ENCODE measurements at places on chromosomes 13 and 19. TPM values are rescaled to one million over a fixed set of nuclear protein-coding genes. Genes with fewer than 3 reads are reported as not detected.

DNA sequence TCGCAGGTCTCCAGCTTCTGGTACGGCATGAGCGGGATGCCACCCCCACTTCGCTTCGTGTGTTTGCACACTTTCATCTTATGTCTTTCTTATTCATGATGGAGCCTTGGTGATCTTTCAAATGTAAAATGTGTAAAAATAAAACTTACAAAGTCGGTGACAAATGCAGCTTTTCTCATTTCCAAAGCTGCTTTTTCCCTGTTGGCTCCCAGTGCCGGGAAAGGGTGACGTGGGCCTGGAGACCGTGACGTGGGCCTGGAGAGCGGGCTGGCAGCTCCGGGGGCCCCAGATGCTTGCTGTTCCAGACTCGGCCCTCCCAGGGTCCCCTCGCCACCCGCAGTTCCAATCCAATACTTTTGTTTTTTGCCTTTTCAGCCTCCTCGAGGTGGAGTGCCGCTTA, 101.4 kb downstream of the KDM4B start:
- peaks cover 5% of the 10 kb centered on the region for H3K36me3 ChIP-seq
- H3K27ac ChIP-seq, result no peak overlapping the region
- no peak for DNase-seq
- H3K4me1 ChIP-seq, result peaks cover 52% of the 10 kb centered on the region

DNA sequence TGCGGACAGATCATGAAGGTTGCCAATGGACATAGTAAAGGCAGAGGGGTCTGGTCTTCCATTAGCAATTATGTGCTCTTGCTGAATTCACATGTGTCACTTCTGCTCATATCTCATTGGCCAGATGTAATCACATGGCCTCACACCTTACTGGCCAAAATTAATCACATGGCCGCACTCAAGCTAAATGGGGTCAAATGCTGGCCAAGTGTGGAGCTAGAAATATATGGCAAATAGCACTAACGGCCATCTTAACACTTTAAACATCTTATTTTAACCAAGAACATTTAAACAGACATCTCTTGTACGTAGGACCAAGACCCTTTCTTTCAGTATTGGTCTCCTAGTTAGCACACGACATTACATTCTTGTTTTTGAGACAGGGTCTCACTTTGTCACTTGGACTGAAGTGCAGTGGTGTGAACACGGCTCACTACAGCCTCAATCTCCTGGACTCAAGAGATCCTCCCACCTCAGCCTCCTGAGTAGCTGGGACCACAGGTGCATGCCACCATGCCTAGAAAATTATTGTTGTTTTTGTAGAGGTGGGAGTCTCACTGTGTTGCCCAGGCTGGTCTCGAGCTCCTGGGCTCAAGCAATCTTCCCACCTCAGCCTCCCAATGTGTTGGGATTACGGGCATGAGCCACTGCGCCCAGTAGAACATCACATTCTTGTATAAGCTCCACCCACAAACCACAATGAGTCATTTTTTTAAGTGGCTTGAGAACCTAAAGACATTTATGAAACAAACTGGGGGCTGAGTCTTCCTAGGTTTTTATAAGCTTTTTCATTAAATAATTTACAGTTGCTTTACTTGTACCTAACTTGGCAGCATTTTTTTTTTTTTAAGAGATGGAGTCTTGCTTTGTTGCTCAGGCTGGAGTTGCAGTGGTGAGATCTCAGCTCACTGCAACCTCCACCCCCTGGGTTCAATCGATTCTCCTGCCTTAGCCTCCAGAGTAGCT, 2.9 kb upstream of the PTOV1 start:
- peaks cover 36% of the 10 kb centered on the region for H3K4me1 ChIP-seq
- H3K27ac ChIP-seq, result no peak overlapping the region
- no peak overlapping the region for H3K4me3 ChIP-seq

DNA sequence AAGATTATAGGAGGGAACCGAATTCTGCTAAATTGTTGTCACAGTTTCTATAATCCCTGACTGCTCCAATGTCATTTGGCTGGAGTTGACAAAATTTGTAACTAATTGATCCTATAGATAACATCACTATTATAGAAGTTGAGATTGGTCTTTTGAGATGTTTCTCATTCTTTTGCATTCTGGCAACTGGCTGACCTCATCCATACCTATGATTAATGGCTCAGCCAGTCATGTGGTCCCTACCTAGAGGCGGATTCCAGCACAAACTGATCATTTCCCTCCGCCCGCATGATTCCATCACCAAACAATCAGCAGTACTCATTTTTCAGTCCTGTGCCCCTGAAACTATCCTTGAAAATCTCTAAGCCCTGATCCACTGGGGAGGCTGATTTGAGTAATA, 4.2 kb downstream of the PSG2 start:
- H3K27me3 ChIP-seq, result no peaks in the 10 kb centered on the region
- H3K4me1 ChIP-seq, result no peaks in the 10 kb centered on the region
- no peak overlapping the region for H3K4me3 ChIP-seq
- DNase-seq, result no peak
- no peaks in the 10 kb centered on the region for H3K36me3 ChIP-seq

Gene JSRP1
- 0.82 TPM for total RNA-seq

Gene AP1M2
- not detected for total RNA-seq

- DNase-seq, result no peak
- H3K27ac ChIP-seq, result no peak overlapping the region
- H3K36me3 ChIP-seq, result no peaks in the 10 kb centered on the region
- no peaks in the 10 kb centered on the region for H3K4me1 ChIP-seq
These were observed 100.9 kb downstream of the NDFIP2 start for GRCh38 chr13:79581870-79582315.

Gene COL4A2
- total RNA-seq, result not detected

GRCh38 chr19:10144361-10144760, 24.7 kb upstream of the EIF3G start:
- H3K4me1 ChIP-seq, result peaks cover 35% of the 10 kb centered on the region
- H3K4me3 ChIP-seq, result no peak overlapping the region
- H3K27me3 ChIP-seq, result no peaks in the 10 kb centered on the region
- H3K27ac ChIP-seq, result no peak overlapping the region
- H3K36me3 ChIP-seq, result peaks cover 78% of the 10 kb centered on the region
- no peak for DNase-seq

GRCh38 chr13:79491715-79492114, 10.8 kb downstream of the NDFIP2 start:
- no peak overlapping the region for H3K27ac ChIP-seq

DNA sequence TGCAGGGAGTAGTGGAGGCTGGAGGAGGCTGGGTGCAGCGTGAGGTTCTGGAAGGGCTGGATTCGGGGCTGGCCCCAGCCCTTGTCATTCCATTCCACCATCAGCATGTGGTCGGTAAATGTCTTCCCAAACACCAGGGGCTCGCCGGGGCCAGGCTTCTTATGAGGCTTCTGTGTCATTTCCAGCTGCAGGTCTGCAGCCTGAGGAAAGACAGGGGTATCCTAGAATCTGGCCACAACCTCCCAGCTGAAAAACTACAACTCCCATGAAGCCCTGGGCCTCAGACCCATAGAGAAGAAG, 4.4 kb downstream of the BCAT2 start:
- H3K4me3 ChIP-seq, result no peak overlapping the region
- H3K27ac ChIP-seq, result no peak overlapping the region
- no peak for DNase-seq
- peaks cover 16% of the 10 kb centered on the region for H3K4me1 ChIP-seq
- H3K27me3 ChIP-seq, result no peaks in the 10 kb centered on the region

Gene PEG3
- total RNA-seq, result not detected

Gene SCN1B
- 0.94 TPM for total RNA-seq

DNA sequence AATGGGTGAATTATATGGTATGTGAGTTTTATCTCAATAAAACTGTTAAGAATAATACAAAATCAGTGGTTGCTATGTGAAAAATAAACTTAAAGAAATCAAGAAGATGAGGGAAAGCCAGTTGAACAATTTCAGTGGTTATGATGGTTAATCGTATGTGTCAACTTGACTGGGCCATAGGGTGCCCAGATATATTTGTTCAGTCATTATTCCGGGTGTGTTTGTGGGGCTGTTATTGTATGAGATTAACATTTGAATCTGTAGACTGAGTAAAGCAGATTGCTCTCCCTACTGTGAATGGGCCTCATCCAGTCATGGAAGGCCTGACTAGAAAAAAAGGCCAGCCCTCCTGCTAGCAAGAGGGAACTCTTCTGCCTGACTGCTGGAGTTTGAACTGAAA, 109.3 kb downstream of the LMO7 start:
- H3K27me3 ChIP-seq, result no peaks in the 10 kb centered on the region
- no peak for DNase-seq
- no peaks in the 10 kb centered on the region for H3K36me3 ChIP-seq
- no peaks in the 10 kb centered on the region for H3K4me1 ChIP-seq
- H3K4me3 ChIP-seq, result no peak overlapping the region

- H3K4me3 ChIP-seq, result no peak overlapping the region
- H3K4me1 ChIP-seq, result no peaks in the 10 kb centered on the region
- H3K27me3 ChIP-seq, result peaks cover 2% of the 10 kb centered on the region
- no peak for DNase-seq
- no peaks in the 10 kb centered on the region for H3K36me3 ChIP-seq
These were observed 81.1 kb upstream of the SERP2 start for GRCh38 chr13:44292545-44292944.

DNA sequence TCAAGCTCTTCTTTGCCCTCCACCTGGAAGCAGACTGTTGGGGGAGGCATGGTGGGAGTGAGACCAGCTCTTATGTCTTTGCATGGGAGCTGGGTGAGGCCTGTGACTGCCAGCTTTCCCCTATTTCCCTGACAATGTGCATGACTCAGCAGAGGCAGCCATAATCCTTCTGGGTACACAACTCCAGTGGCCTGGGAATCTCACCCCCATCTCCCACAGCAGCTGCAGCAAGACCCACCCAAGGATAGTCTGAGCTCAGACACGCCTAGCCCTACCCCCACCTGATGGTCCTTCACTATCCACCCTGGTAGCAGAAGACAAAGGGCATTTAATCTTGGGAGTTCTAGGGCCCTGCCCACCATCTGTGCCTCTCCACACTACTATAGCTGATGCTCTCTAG, 41.4 kb upstream of the FGF14 start:
- H3K27me3 ChIP-seq, result peaks cover 2% of the 10 kb centered on the region
- no peak overlapping the region for H3K27ac ChIP-seq
- no peak overlapping the region for H3K4me3 ChIP-seq
- no peak for DNase-seq
- no peaks in the 10 kb centered on the region for H3K4me1 ChIP-seq
- H3K36me3 ChIP-seq, result no peaks in the 10 kb centered on the region

- no peak for DNase-seq
- H3K4me1 ChIP-seq, result peaks cover 3% of the 10 kb centered on the region
- H3K4me3 ChIP-seq, result no peak overlapping the region
- peaks cover 74% of the 10 kb centered on the region for H3K36me3 ChIP-seq
These were observed 11.1 kb downstream of the PTBP1 start for GRCh38 chr19:808423-808775.

DNA sequence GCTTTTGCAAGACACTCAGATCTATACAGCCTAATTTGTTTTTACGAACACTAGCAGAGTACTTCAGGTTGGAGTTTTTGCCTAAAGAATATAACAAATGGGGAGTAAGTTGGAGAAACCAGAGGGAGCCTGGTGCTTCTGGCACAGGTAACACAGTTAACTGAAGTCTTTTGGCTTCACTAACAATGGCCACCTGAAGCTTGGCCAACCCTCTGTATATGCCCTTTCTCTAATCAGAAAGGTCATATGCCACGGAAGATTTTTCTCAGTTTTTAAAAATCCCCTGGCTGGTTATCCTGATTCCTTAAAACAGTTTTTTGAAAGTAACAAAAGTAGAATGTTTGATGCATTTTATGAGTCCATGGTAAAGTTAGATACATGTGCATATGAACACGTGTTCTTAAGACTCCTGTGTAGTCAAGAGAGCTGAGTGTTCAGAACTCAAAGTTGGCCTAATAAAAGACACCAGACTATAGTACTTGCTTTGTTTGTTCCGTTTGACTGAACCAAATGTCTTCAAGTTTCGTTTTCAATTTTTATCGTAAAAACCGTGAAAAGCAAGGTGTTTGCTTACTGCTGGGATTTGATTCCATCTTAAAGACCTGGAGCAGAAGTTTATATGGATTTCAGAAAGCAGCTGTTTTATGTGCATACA, 137.5 kb downstream of the KCNRG start:
- H3K4me3 ChIP-seq, result no peak overlapping the region
- no peak for DNase-seq
- no peaks in the 10 kb centered on the region for H3K36me3 ChIP-seq
- no peaks in the 10 kb centered on the region for H3K4me1 ChIP-seq
- H3K27ac ChIP-seq, result no peak overlapping the region

- no peaks in the 10 kb centered on the region for H3K27me3 ChIP-seq
- no peak overlapping the region for H3K4me3 ChIP-seq
- DNase-seq, result no peak
- H3K4me1 ChIP-seq, result no peaks in the 10 kb centered on the region
- no peak overlapping the region for H3K27ac ChIP-seq
These were observed 45.5 kb upstream of the DACH1 start for GRCh38 chr13:71912524-71912923.

Gene LAIR2
- total RNA-seq, result 67.7 TPM

- peaks cover 12% of the 10 kb centered on the region for H3K4me1 ChIP-seq
- H3K4me3 ChIP-seq, result no peak overlapping the region
- H3K27ac ChIP-seq, result no peak overlapping the region
- no peak for DNase-seq
These were observed 51.7 kb downstream of the SLC7A9 start for GRCh38 chr19:32817569-32818476.

- H3K27ac ChIP-seq, result no peak overlapping the region
- H3K4me1 ChIP-seq, result peaks cover 23% of the 10 kb centered on the region
- no peak for DNase-seq
- peaks cover 39% of the 10 kb centered on the region for H3K36me3 ChIP-seq
These were observed 6.9 kb downstream of the CTU1 start for GRCh38 chr19:51101171-51101865.

- DNase-seq, result peak; percentile 76
- no peaks in the 10 kb centered on the region for H3K36me3 ChIP-seq
- peaks cover 17% of the 10 kb centered on the region for H3K4me1 ChIP-seq
- peaks cover 22% of the 10 kb centered on the region for H3K27me3 ChIP-seq
These were observed 7.8 kb upstream of the SELENOV start for GRCh38 chr19:39506944-39507714.

Gene C5AR1
- total RNA-seq, result 28.7 TPM

DNA sequence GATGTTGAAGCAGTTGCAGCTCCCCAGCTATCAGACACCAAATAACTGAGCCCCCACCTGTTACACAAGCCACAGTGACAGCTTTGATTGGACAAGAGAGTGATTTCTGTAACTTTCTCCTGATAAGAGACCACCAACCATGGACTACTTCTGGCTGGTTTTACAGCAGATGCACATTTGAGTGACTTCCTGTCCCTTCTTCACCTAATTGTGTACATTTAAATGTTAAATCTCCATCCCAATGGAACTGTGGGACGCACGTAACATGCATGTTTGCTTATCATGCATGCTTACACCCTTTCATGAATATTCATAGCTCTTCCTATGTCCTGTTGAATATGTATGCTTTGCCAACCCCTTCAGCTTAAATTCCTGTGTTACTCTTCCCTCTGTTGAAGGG, 6.0 kb upstream of the TNFSF11 start:
- H3K36me3 ChIP-seq, result no peaks in the 10 kb centered on the region
- DNase-seq, result no peak
- H3K27me3 ChIP-seq, result no peaks in the 10 kb centered on the region
- H3K4me1 ChIP-seq, result no peaks in the 10 kb centered on the region

Gene ERFL
- total RNA-seq, result 1.5 TPM

Data from natural killer cell (primary cell).